Mammary epithelial cell (primary cell): ENCODE measurements at places on chromosomes 2 and 18. TPM values are rescaled to one million over a fixed set of nuclear protein-coding genes. Genes with fewer than 3 reads are reported as not detected.

Gene TUBA4B
- not detected for total RNA-seq

Gene TYMS
- total RNA-seq, result 66.5 and 114 TPM in 2 replicates

Gene SDC1
- total RNA-seq, result 1,360 and 1,408 TPM in 2 replicates

Gene VWA3B
- 0.66 and 0.72 TPM in 2 replicates for total RNA-seq

Gene MC5R
- total RNA-seq, result not detected

Gene EML6
- 0.83 TPM for total RNA-seq

Gene BOLL
- not detected for total RNA-seq

Gene DLGAP1
- 1.7 TPM for total RNA-seq
